Right forelimb (tissue), 1 donor: ENCODE measurements at places on chromosomes 2 and 18.

DNA sequence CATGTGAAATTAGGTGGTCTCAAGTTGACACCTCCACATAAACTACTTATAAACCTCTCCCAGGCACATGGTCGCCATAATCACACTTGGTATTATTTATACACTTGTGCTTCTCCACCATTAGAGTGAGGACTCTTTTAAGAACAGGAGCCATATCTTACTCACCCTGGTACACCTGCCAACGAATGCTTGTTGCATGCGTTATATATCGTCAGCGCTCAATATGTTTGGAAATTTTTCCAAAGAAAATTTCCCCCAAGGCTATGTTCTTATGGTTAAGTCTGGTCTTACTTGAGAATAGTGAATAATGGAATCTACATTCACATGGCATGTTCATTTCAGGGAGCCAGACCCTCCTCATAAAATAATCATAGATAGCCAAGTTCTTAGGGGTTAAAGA lies 271.7 kb downstream of the BCL11A start:
- DNase-seq, result no peak

DNA sequence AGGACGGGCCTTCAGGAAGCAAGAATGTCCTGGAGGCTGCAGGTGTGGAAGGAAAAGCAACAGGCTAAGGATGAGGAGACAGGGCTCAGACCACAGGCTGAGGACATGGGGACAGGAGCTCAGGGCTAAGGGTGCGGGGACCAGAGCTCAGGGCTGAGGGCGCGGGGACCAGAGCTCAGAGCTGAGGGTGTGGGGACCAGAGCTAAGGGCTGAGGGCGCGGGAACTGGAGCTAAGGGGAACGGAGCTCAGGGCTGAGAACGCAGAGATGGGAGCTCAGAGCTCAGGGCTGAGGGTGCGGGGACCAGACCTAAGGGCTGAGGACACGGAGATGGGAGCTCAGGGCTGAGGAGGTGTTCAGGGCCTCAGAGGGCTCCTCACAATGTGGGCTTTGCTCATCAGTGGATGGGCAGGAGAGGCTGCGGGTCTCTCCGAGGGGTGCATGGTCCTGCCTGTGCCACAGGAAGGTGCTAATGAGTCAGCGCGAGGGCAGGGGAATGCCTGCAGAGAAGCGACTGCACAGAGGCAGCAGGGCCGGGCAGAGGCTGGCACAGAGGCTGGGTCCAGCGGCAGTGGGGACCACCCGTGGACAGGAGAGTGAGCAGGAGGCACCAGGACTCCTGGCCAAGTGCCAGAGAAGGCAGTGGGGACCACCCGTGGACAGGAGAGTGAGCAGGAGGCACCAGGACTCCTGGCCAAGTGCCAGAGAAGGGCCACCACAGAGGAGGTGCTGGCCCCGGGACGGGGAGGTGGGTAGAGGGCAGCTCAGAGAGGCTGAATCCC lies 271.7 kb downstream of the TWIST2 start:
- no peak for DNase-seq

DNA sequence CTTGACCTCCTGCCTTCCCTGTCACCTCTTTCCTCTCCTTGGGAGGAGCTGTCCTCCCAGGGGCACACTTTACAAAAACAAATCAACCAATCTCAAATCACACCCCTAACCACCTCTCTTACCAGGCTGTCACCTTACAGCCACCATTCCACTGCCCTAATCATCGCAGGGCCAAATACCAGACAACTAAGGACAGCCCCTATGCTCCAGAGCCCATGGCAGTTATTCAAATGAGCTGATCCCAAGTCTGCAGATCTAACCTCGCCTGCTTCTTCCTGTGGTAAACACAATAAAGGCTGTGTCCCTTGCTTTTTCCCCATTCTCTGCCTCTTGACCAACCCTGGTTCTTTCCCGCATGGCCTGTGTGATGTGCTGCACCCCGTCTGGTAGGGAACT lies 154.2 kb upstream of the CNTNAP5 start:
- no peak for DNase-seq

DNA sequence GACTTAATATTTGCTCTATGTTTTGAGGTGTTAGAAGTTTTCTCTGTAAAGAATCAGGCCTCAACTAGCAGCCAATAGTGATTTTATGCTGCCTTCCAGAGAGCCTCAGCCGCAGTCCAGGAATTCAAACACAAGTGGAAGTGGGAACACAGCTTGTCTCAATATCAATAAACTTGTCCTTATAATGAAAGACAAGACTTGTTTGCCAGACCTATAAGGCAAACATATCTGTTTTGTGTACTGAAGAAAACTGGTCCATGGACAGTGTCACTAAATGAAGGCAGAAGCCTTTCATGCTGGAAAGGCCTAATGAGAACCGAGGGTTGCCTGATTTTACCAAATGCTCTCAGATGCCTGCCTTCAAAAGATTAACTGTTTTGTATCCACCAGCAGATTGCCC lies 182.2 kb downstream of the EPHA4 start:
- no peak for DNase-seq

- DNase-seq, result no peak
These were observed 42.3 kb downstream of the SLC4A1AP start for GRCh38 chr2:27705851-27706622.

- DNase-seq, result no peak
These were observed 465.4 kb upstream of the TNP1 start for GRCh38 chr2:217325251-217325650.

DNA sequence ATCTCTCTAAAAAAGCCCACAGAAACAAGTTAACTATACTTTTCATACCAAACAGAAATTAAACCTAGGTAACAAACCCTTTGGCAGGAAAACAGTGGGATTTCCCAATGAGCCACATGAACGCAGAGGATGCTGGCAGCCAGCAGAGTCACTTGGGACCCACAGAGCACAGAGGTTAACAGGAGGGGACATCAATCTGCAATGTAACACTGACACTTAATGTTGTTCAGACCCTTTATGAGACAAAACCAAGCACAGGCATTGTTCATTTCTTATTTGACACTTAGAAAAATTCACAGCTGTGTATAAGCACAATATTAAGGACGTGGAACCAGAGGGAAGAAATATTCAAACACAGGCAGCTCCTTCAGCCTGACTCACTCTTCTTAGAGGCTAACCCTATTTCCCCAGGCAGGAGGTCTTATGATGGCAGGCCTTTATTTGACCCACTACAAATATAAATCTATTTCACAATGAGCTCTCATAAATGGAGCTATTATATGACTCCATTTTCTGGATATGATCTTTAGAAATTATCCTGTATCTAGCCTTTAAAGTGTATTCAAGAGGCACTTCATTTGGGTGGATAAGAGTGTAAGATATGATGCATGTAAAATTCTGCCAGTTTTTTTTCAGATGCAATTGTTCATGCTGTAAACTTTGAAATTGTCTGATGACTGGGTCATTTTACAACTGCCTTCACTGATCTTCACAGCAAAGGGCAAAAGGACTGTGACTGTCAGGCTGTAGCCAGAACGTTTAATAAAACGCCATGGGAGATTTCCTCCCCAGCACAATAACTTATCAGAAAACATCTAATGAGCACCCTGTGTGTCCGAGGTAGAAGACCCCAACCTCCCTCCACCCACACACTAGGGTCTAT lies 132.8 kb upstream of the SATB2 start:
- no peak for DNase-seq
